ENCODE measurements at places on chromosomes 4 and X. TPM values are rescaled to one million over a fixed set of nuclear protein-coding genes. Genes with fewer than 3 reads are reported as not detected.

Gene IRF2
- total RNA-seq: 15.9 TPM

Gene ANOS1
- total RNA-seq: 3.5 TPM

Gene POLN
- total RNA-seq: 0.61 TPM

- no peak for DNase-seq
These were observed 29.9 kb downstream of the XG start for GRCh38 chrX:2781698-2782097.
